Purkinje cell (primary cell): ENCODE measurements at places on chromosomes 13 and 19. TPM values are rescaled to one million over a fixed set of nuclear protein-coding genes. Genes with fewer than 3 reads are reported as not detected.

The ICAM4 gene
- polyA plus RNA-seq, result not detected in 2 replicates

The GPC5 gene
- polyA plus RNA-seq, result 3.8 and 11.9 TPM in 2 replicates

The NCAN gene
- polyA plus RNA-seq, result 1.6 and 3.4 TPM in 2 replicates

The NLRP5 gene
- polyA plus RNA-seq, result not detected in 2 replicates

The ZNF442 gene
- polyA plus RNA-seq, result 0.27 and 1.5 TPM in 2 replicates

The EFNA2 gene
- polyA plus RNA-seq, result not detected in 2 replicates

The ELANE gene
- not detected in 2 replicates for polyA plus RNA-seq

The GTPBP3 gene
- polyA plus RNA-seq, result 0.87 and 6.8 TPM in 2 replicates

The S1PR2 gene
- not detected in 2 replicates for polyA plus RNA-seq

The KANK3 gene
- not detected in 2 replicates for polyA plus RNA-seq

The MYPOP gene
- polyA plus RNA-seq, result 2.1 and 4.6 TPM in 2 replicates

The MAMSTR gene
- polyA plus RNA-seq, result 1.0 and 1.9 TPM in 2 replicates

The ZNF134 gene
- 5.3 and 6.1 TPM in 2 replicates for polyA plus RNA-seq

The FFAR2 gene
- not detected in 2 replicates for polyA plus RNA-seq

The RDH8 gene
- polyA plus RNA-seq, result not detected in 2 replicates
